ENCODE measurements at places on chromosomes 1 and 21. TPM values are rescaled to one million over a fixed set of nuclear protein-coding genes. Genes with fewer than 3 reads are reported as not detected.

Gene OLIG2
- not detected for total RNA-seq

Gene YOD1
- 10.3 TPM for total RNA-seq

Gene OLFML2B
- 0.22 TPM for total RNA-seq

Gene TTC4
- 47.0 TPM for total RNA-seq

Gene TMEM54
- total RNA-seq, result 2.5 TPM

GRCh38 chr1:83698644-83699043, 300.3 kb downstream of the TTLL7 start:
- no peak for DNase-seq

DNA sequence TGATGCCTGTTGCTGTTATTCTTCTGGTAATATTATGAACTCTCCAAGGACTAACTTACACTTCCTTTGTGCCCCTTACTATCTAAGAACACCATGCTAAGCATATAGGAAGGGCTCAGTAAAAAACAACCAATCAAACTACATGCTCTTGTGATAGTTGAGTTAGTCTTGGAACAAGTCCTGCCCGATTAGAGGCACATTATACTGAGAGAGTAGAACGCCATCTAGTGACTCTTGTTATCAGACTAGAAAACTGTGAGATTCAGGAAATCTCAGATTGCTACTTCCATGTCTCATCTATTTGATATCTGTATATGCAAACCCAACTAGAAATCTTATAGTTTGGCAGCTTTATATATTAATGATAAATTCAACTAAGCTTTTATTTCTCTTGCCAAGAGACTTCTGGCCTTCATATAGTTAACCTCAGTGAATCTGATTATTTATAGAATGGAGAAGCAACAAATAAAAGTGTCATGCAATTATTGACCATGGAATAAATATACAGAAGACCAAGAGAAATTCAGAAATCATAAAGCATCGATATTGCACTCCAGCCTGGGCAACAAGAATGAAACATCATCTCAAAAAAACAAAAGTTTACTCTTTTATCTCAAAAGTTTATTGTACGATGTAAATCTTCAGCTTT, 7.8 kb upstream of the SRRM1 start:
- no peak for DNase-seq

DNA sequence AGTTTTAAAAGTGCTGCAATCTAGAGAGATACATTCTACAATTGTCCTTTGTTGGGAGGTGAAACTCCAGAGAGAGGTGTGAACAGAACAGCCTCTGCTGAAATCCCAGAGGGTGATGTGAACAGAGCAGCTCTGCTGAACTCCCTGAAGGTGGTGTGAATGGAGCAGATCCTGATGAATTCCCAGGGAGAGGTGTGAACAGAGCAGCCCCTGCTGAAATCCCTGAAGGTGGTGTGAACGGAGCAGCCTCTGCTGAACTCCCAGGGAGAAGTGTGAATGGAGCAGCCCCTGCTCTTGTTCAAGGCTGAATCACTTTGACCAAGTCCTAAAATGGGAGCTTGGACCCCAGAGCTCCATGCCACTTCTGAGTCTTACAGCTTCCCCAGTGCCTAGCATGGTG, 94.7 kb downstream of the LACTBL1 start:
- no peak for DNase-seq

DNA sequence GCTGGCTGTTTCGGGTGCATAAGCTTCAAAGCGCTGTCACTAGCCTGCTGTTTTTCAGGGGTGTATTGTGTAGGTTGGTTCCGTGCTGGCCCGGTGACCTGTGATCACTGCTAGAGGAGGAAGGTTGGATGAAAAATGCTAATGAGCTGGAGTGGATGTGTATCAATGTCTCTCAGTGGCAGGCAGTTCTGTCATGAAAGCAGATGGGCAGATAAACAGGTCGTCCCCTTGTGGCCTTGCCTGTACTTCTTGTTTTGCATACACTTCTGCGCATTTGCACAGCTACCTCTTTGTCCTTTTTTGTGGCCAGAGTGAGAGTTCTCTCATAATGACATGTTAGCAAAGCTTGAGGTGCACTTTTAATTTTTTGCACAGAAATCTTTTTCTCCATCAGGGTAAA, 2.9 kb downstream of the SELENON start:
- DNase-seq, result no peak

GRCh38 chr1:176122282-176122681, 84.8 kb downstream of the COP1 start:
- no peak for DNase-seq

GRCh38 chr21:33015756-33016155, 10.0 kb upstream of the OLIG2 start:
- DNase-seq, result no peak

DNA sequence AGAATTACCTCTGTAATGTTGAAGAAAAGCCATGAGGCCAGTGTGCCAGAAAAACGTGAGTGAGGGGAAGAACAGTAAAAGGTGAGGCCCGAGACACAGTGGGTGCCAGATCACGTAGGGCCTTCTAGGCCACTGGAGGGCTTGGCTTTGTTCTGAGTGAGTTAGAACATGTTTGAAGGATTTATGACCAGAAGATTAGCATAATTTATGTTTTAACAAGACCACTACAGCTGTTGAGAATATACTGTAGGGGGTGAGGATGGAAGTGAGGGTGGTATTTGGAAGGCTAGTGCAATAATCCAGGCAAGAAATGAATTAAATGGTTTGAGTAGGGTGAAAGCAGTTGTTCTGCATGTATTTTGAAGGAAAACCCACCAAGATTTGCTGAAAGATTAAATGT, 56.3 kb downstream of the LRRC8C start:
- no peak for DNase-seq

DNA sequence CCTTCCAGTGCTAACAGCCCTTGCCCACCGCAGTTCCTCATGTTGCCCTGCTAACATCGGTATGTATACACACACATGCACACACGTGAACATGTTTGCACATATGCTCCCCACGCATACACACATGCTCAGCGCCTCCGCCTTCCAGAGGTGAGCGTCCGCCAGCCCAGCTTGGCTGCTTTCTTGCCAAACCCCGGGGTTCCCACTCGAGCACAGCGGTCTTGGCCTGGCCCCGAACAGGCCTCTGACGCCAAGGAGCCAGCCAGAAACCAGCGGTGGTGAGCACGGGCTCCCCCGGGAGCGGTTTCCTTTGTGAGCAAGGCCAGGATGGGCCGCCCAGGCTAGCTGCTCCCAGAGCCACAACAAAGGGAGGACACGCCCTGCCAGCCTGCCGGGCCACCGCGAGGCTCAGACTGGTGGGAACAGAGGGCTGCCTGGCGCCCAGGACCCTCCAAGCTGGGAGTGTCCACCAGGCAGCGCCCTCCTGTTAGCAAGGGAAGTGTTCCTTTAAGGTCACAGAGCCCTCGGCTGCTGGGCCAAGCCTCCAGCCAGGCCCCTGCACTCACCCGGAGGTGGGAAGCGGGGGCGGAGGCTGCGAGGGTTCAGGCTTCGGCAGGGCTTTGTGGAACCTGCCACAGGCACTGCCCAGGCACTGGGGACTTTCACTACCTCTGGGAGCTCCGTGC, 65.4 kb downstream of the ALPL start:
- DNase-seq, result no peak

- DNase-seq, result no peak
Observed at GRCh38 chr1:16922885-16923431, 1.2 kb downstream of the CROCC start.

- DNase-seq, result no peak
Observed at GRCh38 chr1:60564916-60565750, 491.6 kb upstream of the C1orf87 start.
